ENCODE measurements at places on chromosomes 3 and 15.

DNA sequence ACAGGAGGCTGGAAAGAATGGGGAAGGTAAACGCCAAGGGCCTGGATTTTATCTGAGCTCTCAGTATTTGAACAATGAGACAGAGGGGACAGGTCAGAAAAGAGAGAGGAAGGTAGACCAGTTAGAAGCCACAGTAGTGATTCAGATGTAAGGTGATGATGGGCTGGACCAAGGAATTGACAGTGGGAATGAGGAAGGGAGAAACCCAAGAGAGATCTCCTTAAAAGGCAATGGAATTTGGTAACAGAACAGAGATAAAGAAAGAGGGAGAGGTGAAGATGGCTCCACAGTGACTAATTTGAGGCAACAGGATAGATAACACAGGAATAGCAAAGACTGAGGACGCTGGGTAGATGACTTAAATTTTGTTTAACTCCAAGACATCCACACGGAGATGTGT, 11.4 kb upstream of the HEG1 start:
- DNase-seq = no peak

DNA sequence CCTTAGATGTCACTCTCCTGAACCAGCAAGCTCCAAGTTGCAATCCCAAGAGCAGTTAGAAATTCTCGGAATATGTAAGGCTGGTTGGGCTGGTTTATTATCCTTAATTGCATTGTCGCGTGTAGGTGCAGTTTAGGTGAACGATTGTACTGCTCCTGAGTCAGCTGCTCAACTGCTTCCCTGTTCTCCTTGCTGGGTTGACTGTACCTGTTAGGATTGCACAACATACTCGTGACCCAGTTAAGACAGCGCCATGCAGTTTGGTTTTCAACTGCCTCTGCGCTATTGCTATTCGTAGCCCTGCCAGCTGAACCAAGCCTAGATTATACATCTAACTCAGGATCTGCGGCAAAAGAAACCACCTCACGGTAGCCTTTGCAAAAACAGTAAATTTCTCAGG, 41.0 kb downstream of the BCL2L10 start:
- DNase-seq = no peak

DNA sequence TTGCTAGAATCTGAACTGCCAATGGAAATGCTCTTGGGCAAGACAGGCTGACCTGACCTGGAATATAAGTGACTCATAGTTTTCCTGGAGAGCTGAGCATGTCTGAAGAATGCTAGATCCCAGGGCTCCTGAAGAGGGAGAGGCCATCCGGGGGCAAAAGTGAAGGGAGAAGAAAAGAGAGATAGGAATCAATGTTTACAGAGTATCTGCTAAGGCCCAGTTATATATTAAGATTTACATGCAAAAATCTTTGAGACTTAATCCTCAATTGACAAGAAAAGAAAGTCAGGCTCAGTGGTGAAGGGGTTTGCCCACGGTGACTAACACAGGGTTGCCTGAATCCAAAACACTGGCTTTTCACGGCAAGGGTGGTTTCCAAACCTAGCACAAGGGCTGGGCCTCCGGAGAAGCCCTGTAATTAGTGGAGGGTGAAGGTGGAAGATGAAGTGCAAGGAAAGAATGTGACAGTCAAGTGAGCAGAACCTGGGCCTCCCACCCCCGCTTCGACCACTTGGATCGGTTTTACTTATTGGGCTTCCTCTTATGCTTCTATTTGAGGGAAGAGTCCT, 91.7 kb upstream of the FGF12 start:
- DNase-seq = peak; percentile 63

DNA sequence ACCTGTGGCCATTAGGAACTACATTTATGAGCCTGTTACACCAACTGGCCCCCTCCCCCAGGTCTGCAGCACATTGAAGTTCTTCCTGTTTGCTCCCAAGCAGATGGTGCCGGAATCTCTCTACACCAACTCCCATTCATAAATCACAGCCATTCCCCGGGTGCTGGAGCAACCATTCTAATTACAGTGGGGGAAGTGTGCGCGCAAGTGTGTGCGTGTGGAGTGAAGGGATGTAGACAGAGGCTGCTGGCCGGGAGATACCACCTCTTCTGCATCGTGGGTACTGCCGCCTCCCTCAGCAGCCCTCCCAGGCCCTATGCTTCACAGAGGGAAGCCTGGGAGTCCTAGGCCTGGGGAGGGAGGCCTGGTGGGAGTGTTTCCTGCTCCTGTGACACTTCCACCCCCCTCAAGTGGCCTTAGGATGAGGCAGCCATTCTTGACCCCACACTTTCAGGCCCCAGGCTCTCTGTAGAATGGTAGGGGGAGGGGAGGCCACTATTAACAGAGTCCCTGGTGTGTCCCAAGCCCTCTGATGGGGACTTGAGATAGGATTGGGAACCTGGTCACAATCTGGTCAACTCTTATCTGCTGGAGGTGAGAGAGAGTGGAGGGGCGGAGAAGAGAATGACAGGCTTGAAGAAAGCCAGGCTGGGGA, 69.1 kb downstream of the MAGEF1 start:
- no peak for DNase-seq

GRCh38 chr3:167653760-167654159, at the start of gene WDR49:
TSS of gene WDR49 (minus strand) at chr3:167653942. CDS start at chr3:167653425, 517 bp downstream.
- no peak for DNase-seq

- no peak for DNase-seq
These were observed 94.4 kb downstream of the DNAJB8 start for GRCh38 chr3:128372281-128372680.

DNA sequence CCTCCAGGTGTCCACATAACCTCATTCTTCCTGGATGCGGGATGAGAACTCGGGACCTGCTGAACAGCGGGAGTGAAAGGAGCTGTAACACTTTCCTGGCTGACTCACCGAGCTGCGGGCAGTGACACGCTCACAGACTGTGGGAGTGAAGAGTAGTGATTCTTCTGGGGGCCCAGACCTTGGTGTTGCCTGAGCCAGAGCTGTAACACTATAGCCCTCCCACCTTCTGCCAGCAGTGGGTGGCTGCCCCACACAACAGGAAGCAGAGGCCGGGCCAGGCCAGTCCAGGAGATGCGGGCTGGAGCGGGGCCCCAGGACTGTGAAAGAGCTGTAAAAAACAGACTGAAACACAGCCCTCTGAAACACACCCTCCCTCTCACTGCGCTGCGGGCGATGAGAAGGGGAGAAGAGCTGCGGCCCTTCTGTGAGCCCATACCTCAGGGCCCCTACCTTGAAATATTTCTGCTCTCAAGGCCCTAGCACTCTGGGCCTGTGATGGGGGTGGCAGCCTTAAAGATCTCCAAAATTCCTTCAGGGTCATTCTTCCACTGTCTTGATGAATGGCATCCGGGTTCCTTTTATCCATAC, 464.0 kb upstream of the CCDC54 start:
- no peak for DNase-seq

DNA sequence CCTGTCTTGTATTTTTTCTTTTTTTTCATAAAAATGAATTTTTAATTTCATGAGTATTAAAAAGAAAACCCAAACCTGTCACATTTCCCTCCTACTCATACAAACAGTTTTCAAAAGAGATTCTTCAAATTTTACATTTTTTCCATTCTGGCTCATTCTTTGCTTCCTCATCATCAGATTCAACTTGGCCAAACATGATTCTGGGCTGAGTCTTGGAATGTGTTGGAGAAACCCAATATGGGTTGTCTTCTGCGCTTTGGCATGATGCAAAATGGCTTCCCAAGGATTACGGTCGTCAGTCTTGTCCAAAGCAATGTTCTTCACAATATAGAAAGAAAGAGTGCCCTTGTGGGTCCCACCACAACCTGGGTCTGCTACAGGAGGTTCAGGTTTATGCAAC, 12.4 kb upstream of the TM4SF4 start:
- no peak for DNase-seq

GRCh38 chr3:35254917-35255316, 384.4 kb upstream of the ARPP21 start:
- DNase-seq = no peak

Data from activated T-helper 1 cell treated with anti-CD3 and anti-CD28 coated beads, Interleukin-12 subunit alpha, Interleukin-12 subunit beta, Interleukin-2, Interleukin-4 antibody, amounts not matched to agents 30 ng/mL and 10 ng/mL and 1 ng/mL, durations not matched to agents 14 hours and 24 hours and 36 hours (primary cell).